T1000 (cell line): ENCODE measurements at places on chromosomes 13 and 19.
A peak's percentile ranks its signal among the peaks of the same experiment; 100 is the strongest.

DNA sequence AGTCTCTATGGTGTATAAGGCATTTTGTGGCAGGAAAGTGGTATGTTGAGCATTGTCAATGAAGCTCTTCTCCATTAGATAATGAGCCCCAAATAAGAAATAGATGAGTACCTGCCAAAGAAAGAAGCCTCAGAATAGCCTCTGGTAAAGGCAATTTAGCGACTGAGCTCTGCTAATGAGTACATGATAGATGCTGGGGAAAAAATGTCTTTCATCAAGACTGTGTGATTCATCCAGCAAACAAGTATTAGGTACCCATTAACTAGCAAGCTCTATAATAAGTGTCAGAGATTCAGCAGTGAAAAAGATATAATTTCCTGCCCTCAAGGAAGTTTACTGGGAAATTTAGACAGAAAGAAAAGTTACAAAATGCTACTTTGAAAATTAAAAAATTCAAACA lies 294.6 kb downstream of the ITGBL1 start:
- no peak for DNase-seq

DNA sequence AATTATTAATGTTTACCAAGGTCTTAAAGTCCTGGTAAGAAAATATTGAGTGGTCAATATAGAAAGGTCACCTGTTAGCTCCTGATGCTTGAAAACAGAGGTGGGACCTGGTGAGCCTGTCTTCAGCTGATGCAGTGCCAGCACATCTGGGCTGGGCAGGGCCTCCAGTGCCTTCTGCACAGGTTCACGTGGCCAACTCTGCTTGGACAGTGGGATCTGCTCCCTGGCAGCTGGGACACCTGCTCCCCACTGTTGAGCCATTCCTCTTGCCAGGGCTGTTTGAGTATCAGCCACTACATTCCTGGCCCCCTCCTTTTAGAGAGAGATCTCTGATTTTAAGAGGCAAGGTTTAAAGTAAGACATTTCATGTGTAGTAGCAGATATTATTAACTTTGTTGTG lies 135.0 kb downstream of the TM9SF2 start:
- DNase-seq, result no peak

DNA sequence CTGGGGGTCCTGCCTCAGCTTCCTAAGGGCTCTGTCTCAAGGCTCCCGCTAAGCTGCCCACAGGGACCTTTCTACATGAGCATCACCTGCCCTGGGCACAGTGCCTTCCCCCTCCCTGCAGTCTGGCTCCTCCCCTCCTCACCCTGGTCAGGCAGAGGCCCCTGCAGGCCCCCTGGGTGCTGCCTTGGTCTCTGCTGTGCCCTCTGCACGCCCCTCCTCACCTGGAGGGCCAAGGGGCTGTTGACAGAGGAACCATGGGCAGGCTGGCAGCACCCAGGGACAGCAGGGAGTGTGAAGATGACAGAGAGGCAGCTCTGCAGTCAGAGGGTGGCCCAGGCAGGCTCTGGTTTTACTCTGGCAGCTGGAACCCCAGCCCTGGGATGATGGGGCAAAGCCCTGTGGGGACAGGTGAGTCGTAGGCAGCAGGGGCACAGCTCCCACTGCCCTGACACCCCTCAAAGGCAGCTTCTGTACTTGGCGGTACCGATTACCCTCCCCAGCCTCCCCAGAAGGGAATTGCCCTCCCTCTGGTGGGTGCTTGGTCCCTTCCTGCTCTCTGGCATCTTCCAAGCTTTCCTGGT lies 43.1 kb downstream of the SUGP2 start:
- no peak for DNase-seq

DNA sequence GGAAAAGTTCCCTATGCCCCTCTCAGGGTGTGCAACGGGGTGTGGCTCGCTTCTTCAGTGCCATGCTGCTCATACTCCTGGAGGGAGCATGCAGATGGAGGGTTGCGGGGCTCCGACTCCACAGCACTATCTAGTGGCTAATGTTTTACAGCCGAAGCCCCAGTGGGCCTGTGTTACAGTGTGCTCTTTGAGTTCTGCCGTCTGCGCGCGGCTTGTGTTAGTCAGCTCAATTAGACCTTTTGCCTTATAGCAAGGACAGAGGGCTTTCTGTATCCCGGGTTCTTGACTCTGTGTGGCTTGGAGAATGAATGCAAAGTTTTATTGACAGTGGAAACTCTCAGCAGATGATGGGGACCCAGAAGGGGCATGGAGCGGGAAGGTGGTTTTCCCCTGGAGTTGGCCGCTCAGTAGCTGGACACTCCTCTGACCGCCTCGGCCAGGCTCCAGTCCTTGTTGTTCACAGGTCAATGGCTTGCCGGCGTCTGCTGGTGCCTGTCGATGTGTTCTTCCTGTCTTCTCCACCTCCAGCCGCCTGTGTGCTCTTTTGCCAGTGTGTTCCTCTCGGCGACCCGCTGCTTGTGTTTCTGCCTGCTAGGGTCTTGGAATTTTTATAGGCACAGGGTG lies 383.4 kb downstream of the LMO7 start:
- DNase-seq, result no peak

DNA sequence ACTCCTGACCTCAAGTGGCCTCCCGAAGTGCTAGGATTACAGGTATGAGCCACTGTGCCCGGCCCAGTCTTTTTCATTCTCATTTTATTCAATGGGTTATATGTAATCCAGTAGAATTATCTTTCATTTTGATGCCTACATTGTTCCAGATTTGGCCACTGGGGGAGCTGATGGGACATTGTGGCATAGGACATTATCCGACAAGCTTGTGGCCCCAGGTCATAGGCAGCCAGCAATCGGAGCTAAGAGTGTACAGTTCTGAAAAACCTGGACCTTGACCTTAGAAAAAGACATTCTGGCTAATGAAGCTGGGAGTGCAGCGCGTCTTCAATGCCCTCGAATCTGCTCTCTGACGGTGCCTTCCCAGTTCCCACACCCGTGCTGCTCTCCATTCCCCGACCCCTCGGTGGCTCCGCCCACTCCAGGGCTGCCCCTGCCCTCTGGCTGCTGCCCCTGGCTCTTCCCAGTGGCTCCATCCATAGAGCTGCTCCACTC lies 108.7 kb downstream of the TEX29 start:
- no peak for DNase-seq

DNA sequence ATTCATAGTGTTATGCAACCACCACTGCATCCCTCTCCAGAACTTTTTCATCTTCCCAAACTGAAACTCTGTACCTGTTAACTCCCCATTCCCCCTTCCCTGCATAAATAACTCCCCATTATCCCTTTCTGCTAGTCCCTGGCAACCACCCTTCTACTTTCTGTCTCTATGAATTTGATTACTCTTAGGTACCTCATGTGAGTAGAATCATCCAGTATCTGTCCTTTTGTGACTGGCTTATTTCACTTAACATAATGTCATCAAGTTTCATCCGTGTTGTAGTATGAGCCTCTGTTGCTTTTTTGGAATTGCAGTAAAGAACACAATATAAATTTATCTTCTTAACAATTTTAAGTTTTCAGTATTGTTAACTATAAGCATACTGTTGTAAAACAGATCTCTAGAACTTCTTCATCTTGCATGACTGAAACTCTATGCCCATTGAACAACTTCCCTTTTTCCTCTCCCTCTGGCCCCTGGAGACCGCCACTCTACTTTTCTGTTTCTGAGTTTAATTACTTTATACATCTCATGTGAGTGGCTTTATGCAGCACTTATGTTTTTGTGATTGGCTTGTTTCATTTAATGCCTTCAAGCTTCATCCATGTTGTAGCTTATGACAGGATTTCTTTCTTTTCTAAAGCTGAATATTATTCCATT lies 87.3 kb upstream of the ABCC4 start:
- no peak for DNase-seq

GRCh38 chr13:112978561-112979405 lies 9.8 kb downstream of the MCF2L start:
- no peak for DNase-seq

DNA sequence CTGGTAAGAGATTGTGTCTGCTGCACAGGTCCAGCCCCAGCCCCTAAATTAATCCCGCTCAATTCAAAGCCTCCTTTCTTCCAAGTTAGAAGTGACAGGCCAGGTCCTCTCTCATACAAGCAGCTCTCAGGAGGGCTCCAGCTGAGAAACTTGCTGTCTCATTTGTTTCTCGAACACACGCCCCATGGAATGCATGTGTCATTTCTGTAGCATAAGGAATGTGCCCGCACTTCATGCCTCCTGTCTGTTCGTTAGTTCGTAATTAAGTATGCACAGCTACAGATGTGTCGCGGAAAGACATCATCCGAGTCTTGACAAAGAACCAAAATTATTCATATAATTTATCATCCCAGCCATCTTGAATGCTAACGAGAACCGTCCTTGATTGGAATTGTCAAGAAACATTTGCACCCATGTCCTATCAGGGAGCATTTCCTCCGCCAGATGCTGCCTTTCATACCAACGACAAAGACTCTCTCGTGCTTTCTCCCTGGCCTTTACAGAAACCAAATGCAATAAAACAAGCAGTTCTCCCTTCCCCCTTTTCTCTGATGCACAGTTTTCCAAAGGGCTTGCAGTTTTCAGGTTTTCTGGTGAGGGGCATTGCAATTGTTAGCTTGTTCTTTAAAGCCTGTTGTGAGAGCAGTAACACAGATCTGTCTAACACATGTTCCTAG lies 133.5 kb downstream of the UQCRFS1 start:
- no peak for DNase-seq

DNA sequence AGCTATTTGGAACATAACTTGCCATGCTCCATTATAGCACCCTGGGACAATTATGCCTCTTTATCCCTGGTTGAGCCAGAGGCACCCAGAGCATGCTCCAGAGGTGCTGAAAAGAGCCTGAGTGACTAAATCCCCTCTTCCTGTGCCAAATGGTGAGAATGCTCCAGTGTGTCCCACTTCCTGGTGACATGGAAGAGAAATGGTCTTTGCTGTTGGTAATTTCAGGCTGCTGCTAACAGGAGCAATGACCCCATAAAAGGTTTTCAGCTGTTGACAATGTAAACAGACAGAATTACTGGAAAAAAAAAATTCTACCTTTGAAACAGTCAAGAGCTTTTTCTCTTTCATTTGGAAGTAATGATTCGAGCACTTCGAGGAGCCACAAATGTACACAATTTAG lies 341.8 kb downstream of the FGF9 start:
- DNase-seq, result no peak

DNA sequence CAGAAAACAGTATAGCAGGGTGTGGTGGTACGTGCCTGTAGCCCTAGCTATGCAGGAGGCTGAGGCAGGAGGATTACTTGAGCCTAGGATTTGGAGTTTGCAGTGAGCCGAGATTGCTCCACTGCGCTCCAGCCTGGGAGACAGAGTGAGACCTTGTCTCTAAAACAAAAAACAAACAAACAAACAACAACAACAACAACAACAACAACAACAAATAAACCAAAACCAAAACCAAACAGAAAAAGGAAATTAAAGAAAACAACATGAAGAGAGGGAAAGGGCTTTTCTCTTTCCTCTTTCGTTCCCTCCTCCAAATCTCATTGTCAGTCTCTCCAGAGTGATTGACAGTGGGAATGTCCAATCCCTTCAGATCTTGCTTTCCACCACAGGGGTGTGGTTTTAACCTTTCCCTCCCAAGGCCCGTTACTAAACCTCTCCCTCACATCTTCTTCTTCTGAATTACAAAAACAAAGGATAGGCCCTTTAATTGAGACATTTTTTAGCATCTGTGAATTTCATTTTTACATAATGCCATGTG lies 341.2 kb downstream of the HS6ST3 start:
- no peak for DNase-seq

GRCh38 chr13:79667771-79668170 lies 186.8 kb downstream of the NDFIP2 start:
- no peak for DNase-seq

GRCh38 chr13:42950181-42950580 lies 41.9 kb downstream of the EPSTI1 start:
- no peak for DNase-seq

DNA sequence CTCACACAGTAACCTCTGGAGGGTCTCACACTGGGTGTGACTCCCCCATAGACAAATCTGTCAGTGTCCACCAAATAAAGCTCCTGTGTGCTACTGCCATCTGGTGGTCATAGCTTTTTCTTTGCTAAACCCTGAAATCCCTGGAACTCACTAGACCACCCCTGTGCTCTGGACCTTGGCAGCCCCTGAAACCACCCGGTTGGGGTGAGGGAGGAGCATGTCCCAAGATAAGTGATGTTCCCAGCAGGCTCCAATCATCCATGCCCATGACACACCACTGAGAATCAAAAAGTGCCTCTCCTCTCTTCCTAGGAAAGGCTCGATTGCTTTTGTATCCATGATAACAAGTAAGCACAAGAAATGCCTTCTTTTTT lies 6.5 kb upstream of the HSD17B14 start:
- DNase-seq, result no peak

- peak; percentile 84 for DNase-seq
Measured at GRCh38 chr19:36418287-36419001, at the start of gene ZFP82. TSS of gene ZFP82 (minus strand) at chr19:36418644. CDS start at chr19:36409789, 8,855 bp downstream.

GRCh38 chr19:37778613-37779126 lies 716 bp downstream of the ZNF573 start:
- DNase-seq, result no peak

DNA sequence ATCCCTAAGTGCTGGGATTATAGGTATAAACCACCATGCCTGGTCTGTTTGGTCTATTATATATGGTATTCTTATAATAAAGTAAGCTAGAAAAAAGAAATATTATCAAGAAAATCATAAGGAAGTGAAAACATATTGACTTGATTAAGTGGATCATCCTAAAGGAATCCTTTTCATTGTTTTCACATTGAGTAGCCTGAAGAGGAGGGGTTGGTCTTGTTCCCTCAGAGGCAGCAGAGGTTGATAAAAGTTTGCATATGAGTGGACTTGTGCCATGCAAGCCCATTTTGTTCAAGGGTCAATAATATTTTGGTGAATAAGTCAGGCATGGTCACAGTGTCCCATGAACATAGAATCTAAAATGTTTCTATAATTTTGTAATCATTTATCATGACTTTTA lies 52.7 kb downstream of the ZNF627 start:
- no peak for DNase-seq

DNA sequence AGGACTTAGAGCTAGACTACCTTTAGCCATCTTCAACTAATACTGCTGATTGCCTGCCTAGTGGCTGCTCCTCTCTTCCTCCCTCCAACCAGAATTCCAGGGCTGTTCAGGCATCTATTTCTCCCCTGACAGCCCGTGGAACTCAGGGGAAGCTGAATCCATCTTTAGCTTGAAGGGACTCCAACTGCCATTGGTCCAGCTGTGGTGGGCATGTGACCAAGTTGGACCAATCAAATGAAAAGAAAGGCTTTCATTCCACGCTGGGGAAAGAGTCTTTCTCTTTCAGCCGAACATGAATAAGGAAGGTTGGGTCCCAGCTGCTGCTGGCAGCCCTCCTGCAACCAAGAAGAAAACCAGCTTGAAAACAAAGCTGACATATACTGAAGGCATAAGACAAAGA lies 168.5 kb upstream of the OBI1 start:
- DNase-seq, result no peak

GRCh38 chr13:111007209-111007608 lies 92.3 kb upstream of the ANKRD10 start:
- no peak for DNase-seq
